Stimulated activated CD4-positive, alpha-beta T cell treated with anti-CD3 and anti-CD28 coated beads, TNF-alpha, amount 100 ng/mL, for 24 hours (primary cell): ENCODE measurements at places on chromosomes 12 and 14.

DNA sequence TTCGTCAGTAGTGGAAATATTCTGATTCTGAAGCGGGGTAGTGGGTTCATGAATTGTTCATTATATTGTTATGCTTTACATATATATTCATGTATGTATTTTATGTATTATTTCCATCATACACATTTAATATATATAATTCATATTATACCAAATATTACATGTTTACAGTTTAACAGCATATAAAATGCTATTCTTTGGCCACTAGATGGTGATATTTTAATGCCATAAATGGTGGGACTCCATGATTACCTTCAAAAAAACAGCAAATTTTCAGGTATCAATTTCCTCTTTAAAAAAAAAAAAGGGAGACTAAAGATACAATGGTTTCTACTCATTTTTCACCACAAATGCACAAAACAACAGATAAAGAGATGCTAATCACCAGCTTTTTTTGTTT is 41.0 kb downstream of the BDKRB1 start:
- no peak for DNase-seq

GRCh38 chr14:42927313-42927712 is 1320.6 kb downstream of the LRFN5 start:
- DNase-seq = no peak

DNA sequence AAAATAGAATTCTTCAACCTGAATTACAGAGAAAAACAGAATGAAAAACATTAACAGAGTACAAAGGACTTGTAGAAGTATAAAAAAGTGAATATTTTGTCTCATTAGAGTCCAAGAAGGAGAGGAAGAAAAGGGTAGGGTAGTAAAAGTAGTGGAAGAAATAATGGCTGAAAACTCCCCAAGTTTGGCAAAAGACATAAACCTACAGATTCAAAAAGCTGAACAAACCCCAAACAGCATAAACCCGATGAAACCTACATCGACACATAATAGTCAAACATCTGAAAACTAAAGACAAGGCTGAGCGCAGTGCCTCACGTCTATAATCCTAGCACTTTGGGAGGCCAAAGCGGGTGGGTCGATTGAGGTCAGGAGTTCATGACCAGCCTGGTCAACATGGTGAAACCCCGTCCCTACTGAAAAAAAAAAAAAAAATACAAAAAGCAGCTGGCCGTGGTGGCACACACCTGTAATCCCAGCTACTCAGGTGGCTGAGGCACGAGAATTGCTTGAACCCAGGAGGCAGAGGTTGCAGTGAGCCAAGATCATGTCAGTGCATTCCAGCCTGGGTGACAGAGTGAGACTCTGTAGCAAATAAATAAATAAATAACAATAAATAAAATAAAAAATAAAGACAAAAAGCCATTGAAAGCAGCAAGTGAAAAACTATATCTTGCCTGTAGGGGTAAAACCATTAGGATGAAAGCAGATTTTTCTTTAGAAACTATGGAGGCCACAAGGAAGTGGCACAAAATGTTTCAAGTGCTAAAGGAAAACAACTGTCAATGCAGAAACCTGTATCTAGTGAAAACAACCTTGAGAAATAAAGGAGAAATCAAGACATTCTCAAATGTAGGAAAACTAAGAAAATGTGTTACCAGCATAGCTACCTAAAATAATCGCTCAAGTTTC is 11.4 kb downstream of the TIMM9 start:
- DNase-seq = no peak

DNA sequence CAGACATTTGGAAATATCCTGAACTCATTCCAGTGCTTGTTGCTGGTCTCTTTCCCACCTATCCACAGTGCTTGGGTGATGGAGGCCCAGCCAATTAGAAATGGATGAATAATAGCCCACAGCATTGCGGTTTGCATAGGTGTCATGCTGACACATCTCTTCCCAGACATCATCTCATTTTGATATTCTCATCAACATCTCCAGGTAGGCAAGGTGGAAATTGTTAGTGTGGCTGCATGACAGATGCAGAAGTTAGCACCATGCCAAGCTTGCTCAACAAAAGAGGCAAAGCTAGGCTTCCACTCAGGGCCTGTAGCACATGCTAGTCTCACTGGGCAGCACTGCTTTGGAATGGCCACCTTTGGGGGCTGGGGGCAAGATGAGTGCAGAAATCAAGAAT is 1118.9 kb downstream of the VRK1 start:
- DNase-seq = no peak

DNA sequence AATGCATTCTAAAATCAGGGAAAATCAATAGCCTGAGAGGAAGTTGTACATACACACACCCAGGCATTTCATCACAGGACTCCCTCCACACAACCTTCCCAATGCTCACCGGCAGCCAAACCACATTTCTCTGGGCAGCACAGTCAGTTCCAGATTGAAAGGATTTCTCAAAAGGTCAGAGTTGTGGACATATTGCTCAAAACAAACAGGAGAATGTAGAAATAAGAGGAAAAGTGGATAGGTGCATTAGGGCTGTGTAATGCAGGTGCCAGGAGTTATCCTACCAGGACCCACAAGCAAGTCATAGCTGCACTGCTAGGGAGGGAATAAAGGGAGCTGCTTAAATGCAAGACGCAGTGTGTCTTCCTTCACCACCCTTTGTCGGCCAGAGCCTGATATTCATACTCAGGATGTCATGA is 62.9 kb downstream of the GCH1 start:
- DNase-seq = no peak

GRCh38 chr14:100298551-100299237 is 7.5 kb downstream of the SLC25A29 start:
- DNase-seq = no peak

DNA sequence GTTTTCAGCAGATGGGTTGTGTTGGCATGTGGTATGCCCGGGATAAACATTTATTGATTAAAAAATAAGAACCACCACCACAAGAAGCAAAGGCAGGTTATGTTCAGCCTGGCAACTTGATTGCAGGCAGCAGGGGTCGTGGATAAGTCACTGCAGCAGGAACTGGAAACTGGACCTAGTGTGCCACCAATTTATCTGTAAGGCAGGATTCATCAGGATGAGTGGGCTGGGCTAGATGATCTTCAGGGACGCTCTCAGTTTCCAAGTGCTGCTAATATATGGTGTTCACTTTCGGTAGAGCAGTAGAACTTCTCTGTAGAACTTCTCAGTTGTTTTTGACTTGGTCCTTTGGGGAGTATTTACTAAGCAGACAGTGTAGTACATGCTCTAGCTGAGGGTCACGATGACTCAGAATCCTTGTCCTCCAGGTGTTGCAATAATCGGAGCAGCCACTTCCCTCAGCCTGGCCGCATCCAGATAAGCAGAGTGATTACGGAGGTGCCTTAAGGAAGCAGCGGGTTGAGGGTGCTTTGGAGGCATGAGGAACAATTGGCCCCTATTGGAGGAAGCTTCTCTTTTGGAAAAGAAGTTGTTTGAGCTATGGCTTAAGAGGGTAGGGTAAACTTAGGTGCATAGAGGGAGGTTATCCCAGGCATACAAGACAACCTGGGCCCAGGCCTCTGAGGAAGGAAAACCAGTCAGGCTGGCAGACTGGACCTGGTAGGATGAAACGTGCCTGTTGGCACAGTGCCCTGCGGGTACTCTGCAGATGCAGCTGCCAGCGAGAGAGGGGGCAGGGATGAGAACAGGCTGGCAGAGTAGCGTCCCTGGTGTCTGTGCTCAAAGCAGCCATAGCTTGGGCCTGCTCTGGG is 104.0 kb downstream of the GPR135 start:
- DNase-seq = no peak

GRCh38 chr12:95942101-95942523 is 302 bp downstream of the CCDC38 start:
- no peak for DNase-seq

- DNase-seq = no peak
Observed at GRCh38 chr12:14957551-14958168, 3.7 kb downstream of the ARHGDIB start.

DNA sequence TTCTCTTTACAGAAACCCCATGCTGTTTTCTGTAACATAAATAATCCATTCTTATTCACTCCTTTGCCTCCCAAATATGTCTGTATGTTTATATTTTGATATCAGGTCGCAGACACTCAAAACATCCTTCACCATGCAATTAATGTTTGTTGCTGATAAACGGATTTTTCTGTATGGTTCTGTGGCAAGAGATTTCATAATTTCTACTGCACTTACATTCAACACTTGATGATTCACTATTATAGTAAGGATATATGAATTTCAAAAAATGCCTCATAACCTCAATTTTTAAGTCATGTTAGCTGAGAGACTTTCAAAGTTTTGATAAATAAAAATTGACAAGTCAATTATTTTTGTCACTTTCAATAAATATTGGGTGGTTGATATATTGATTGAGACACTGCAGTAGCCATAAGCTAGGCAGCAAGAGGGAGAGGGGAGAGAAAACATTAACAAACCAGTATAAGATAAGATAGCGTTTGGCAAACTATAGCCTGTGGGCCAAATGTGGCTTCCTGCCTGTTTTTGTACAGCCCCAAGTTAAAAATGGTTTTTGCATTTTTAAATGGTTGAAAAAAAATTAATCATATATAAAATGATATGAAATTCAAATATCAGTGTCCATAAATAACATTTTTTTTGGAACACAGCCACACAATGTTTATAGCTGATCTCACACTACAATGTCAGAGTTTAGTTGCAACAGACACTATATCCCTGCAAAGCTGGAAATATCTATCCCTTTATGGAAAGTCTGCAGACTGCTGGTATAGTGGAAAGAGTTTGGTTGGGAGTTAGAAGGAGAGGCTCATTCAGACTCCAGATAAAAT is 18.3 kb downstream of the ALDH6A1 start:
- DNase-seq = no peak

DNA sequence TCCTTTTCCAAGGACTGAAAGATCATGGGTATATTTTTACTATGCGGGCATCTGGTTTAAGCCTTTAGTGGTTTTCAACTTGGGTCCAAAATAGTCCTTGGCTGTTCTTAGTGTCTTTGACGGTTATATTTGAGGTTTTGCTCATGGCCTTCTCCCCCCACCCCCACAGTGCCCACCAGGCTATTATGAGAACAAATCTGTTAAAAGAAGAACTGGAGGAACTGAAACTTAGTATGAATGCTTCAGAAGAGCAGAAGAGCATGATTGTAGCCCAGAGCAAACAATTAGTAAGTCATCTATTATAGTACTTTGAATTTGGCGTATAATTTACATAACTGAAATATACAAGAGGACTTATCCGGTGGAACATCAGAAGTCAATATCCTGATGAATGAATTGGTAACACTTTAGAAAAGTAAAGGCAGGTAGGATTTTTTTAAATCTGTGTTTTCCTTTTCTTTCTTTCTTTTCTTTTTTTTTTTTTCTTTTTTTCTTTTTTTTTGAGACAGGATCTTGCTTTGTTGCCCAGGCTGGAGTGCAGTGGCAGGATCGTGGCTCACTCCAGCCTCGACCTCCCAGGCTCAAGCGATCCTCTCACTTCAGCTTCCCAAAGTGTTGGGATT is 71.8 kb upstream of the BCAT1 start:
- no peak for DNase-seq

GRCh38 chr14:91884664-91885063 is 17.3 kb upstream of the TC2N start:
- DNase-seq = no peak

DNA sequence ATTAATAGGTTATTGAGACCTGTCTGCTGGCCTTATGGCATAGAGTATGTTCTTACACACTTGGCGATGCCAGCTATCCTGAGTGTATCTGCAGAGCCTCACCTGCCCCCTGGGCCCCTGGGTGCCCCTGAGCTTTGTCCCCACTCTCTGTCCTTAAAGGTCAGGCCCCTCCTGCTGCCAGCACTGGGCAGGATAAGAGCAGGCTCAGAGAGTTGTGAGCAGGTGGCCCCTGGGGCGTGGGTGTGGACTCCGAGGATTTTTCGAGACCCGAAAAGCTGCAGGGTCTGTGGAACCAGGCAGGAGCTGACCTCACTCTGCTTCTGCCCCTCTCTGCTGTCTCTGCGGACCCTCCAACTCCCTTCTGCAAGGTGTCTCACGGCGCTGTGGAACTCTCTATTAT is 8.2 kb downstream of the HIP1R start:
- no peak for DNase-seq

GRCh38 chr12:8677362-8677761 is 14.7 kb upstream of the MFAP5 start:
- DNase-seq = no peak

DNA sequence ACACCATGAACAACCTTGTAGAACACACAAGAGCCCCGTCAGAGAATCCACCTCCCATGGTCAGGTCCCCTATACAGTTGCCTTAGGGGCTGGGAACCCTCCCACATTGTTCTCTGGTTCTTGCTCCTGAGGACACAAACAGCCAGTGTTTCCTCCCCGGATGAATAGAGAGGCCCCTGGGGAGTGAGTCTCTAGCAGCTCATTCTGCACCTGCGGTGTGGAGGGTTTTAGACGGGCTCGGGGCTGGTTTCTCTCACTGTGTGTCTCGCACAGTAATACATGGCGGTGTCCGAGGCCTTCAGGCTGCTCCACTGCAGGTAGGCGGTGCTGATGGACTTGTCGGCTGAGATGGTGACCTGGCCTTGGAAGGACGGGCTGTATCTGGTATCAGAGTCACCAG is 1052.1 kb downstream of the TMEM121 start:
- DNase-seq = no peak

DNA sequence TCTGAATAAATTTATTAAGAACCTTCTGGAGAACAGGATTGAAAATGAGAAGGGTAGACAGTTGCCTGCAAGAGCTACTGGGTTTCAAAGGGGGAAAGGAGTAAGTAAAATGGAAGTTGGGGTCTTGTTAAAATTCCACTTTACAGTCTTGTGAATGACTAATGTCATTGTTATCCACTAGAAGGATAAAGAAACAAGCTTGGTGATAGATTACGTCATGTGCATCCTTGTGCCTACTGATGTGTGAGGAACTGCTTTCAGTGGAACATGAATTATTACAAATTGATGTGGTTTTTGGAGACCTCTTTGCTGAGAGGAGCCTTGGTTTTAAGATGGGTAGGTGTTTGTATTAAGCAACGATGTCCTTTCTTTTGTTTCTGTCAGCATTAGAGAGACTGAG is 272.5 kb upstream of the PRICKLE1 start:
- DNase-seq = no peak
